Stimulated activated naive CD4-positive, alpha-beta T cell treated with Interleukin-2 at 50 U/mL for 16 hours (primary cell): ENCODE measurements at places on chromosomes 2 and 18.

- no peak for DNase-seq
These were observed 3.3 kb upstream of the WDR75 start for GRCh38 chr2:189437926-189438325.

GRCh38 chr2:122236152-122236874 lies 480.9 kb downstream of the TSN start:
- DNase-seq: no peak

DNA sequence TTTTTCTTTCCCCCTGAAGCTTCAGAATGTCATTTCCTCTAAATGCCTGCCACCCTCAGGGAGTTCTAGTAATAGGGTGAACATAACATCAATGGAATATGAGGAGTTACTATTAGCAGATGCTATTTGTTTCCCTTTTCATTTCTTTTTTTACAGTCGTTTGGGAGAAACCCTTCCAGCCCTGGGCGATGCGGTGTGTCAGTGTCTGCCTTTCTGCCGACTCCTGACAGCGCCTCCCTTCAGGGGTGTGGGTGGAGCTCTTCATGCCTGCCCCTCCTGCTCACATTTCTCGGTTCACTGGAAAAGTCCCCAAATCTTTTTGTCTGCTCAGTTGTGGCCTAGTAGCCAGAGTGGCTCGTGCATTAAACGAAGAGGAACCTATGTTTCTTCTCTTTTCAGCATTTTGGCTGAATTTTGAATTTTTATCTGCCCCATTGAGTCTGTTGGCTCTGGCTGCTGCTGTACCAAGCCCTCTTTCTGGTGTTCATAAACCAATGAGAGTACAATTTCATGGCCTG lies 72.3 kb downstream of the FMNL2 start:
- no peak for DNase-seq

- DNase-seq: peak; percentile 21
These were observed 959 bp upstream of the TUBA4B start for GRCh38 chr2:219252084-219252483.

DNA sequence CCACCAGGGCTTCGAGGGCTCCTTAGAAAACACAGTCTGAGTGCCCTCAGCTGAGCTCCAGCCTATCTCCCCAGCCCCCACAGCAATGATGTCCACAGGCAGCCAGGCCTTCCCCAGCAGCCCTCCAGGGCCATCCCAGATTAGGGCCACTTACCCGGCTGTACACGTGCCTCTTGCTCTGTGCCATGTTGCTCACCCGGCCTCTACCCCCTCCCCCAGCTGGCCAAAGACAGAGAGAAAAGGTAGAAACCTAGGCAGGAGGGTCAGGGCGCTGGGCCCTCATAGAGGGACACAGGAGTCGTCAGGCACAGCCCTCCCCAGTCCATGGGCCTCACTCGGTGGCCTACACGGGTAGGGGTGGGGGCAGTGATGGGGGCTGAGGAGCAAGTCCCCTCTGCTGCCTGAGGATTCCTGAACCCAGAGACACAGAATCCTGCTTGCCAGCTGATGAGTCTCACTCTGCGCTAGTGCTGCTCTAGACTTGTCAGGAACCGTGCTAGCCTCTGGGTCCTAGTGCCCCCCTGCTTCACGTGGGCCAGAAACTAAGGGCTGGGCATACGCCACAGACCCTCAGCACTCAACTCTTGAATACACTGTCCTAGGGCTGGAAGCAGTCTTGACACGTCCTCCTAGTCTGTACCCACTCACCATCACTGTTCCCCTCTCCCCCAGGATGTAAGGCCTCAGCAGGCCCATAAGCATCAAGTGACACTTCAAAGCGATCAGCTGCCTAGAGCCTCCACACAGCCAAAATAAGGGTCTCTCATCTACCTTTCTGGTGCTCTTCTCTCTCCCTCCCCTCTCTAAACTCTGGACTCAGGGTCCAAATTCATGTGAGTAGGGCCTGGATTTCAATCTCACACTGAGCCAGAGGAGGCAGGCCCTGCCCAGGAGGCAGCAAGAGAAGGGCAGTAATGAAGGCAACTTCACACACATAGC lies at the start of gene DCTN1:
Gene DCTN1 (minus strand): TSS at position 461 of the 939 bp plus-strand sequence. CDS start 274 bp downstream, at position 187.
- no peak for DNase-seq

DNA sequence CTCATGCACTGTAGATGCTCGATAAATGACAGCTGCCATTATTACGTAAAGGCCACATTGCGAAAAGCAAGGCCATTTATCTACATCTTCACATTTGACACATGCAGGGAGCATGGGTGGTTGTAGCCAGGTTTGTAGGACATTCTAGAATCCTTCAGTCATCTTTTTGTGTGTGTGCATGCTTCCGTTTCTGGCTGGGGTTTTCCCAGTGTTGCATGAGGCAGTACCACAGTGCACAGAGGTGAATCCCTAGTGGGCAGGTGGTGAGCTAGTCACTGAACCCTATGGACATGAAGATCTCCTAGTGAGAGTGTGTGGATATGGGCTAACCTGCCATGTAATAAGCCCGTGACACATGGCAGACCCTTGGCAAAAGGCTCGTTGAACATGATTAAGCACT lies 151.8 kb upstream of the SLC14A2 start:
- DNase-seq: no peak

DNA sequence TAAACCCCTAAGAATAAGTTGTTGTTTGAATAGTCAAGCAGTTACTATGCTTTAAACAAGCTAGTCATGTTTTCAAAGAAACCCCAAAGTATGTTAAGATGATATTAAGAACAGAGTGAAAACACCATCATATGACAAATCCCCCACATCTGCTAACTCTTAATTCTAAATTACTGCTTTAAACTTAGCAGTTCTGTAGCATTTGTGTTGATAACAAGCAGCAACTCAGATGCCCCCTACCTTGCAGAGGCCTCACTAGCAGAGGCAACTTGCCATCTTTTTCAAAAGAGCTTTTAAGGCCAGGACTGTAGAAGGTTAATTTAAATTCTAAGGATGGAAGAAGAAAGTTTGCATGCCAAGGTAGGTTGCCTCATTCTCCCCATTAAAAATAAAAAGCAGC lies 376.2 kb downstream of the SETBP1 start:
- no peak for DNase-seq

DNA sequence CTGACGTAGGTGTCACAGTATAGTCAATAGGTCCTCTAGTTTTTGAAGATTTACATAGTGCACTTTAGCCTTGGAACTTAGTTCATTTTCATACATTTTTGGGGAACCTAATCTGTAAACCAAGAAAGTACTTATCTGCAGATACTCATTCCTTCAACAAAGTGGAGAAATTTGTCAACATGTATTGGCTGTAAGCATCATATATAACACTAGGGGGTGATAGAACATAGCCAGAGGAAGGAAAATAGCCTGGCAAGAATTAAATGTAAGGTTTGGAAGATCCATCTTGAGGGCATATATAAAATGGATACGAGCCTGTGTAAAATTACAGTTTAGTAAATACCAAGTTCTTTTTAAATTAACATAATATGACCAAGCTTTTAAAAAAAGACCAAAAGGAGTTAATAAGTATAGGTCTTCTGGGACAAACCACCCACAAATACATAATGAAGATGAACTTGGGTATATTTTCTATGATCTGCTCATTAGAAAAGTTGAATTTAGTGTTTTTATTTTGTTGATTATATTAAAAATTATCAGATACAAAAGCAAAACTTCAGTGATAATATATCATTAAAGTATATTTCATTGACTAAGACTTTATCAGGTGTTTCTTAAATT lies 18.2 kb downstream of the RPL37A start:
- no peak for DNase-seq

DNA sequence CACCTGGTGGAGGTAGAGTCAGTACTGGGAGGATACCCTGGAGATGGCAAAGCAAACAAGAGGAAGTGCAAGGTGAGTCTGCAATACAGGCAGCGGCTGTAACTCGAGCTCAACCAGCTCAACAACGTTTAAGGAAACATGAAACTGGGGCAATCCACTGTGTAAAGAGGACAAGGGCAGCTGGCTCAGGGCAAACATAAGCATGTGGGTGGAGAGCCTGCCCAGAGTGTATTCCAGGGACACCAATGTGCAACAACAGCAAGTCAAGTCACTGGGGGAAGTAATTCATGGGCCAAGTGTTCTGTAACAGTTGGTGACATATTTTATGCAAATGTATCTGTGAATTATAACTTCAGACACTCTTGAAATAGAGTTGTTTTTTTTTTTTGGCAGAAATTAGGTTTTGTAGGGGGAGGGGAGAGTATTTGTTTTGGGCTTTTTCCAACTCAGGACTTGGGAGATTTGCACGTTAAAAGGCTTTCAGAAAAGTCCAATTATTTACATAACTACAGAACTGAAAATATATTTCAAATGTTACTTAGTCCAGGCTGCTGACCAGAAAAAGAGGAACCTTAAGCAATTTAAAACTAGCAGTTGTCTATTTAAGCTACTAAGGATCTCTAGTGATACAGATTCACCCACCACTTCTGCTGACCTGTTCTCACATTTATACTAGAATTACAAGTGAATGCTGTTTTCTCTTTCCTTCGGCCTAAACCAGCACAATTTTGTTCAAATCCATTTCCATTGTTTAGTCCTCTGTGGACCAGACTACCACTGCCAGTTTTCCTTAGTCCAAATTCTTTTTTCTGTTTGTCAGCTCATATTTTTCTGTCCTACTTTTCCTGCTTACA lies 18.6 kb downstream of the NRXN1 start:
- DNase-seq: no peak

DNA sequence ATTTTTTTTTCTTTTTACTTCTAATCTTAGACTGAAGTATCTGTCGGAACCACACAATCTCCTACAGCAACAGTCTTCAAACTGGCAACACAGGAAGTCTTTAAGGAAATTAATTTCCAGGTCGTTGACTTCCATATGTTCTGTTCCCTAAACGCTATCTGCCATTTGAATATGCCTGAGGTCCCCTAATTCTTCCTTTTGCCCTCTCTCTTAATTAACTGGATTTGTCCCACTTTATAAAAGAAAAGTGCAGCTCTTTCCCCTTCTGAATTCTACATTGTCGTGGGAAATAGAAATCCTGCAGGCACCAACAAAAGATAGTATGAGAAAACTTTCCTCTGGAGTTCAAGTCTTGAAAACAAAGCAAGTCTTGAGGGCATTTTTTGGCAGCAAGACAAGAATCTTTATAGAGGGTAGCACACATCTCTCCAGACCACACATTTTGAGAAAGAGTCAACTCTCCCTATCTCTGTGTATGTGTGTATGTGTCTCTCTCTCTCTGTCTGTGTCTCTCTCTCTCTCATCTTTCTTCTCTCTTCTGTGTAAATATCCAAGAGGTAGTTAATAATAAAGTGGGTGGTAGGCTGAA lies 879.8 kb downstream of the SOCS6 start:
- DNase-seq: no peak

GRCh38 chr2:10357193-10358169 lies 54.8 kb downstream of the HPCAL1 start:
- no peak for DNase-seq

- DNase-seq: no peak
These were observed 49.5 kb downstream of the TGIF1 start for GRCh38 chr18:3499501-3499900.

- no peak for DNase-seq
These were observed 22.6 kb downstream of the ANXA4 start for GRCh38 chr2:69764286-69765095.

DNA sequence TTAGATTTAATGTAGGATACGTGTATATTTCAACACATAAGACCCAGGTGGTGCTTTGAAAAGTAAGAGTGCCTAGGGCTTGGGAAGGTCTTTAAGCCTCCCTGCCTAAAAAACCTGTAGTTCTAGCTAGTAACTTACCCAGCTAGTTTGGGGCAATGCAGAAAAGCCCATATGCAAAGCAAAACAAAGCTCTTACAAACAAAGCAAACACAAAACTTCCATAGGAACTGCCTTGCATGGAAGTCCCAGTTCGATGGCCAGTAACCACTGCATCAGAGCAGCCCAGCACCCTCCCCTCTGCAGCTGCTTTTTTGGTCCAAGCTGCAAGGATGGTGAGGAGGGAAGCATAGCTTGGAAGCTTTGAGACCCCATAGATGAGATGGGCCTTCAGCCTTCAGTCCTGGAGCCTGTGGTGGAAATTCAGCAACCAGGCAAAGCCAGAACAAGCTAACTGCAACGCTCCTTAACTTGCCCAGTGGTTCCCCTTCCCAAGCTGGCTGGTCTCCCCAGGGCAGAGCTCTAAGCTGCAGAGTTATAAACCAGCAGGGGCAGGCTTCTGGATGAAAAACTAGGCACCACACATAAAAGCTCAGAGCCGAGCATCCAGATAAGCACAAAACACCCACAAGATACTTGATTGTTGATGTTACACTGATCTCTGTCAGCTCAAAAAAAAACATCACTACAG lies 16.2 kb downstream of the C2orf76 start:
- DNase-seq: no peak

- no peak for DNase-seq
These were observed 32.4 kb downstream of the WDR43 start for GRCh38 chr2:28926847-28927246.

DNA sequence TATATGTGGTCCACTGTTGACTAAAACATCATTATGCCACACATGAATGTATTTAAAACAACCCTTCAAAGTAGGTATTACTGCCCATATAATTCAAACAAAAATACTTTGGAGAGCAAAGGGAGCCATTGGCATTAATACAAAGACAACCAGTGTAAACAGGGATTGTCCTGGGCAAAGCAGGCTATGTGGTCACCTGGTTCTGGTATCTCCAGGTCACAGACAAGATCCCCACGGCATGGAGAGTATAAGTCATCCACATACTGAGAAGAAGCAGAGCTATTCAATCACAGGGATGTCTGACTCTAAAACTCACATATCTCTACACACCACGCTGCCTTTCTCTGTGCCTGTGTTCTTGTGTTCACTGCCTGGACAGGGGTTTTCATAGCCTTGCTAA lies 81.4 kb upstream of the BZW1 start:
- DNase-seq: no peak

GRCh38 chr18:10713409-10713808 lies 187.6 kb downstream of the NAPG start:
- DNase-seq: no peak

DNA sequence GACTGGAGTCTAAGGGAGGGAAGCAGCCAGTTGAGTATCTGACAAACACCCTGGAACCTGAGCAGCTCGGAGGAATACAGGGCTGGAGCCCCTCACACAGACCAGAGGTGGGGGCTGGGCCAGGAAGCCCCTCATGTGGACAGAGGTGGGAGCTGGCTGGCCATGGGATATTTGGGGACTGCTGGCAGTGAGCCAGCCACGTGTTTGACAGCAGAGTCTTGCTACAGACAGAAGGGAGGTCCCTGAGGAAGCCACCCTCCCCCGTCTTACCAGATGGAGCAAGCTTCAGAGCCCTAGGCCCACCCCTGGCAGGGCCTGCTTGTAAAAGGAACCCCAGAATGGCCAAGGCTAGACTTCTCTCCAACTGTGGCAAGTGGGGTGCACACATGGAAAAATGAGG lies 3.6 kb upstream of the MTERF4 start:
- DNase-seq: no peak

GRCh38 chr18:6120820-6121279 lies 225.5 kb upstream of the TMEM200C start:
- DNase-seq: no peak

GRCh38 chr2:7765236-7765635 lies 848.0 kb downstream of the RNF144A start:
- no peak for DNase-seq

DNA sequence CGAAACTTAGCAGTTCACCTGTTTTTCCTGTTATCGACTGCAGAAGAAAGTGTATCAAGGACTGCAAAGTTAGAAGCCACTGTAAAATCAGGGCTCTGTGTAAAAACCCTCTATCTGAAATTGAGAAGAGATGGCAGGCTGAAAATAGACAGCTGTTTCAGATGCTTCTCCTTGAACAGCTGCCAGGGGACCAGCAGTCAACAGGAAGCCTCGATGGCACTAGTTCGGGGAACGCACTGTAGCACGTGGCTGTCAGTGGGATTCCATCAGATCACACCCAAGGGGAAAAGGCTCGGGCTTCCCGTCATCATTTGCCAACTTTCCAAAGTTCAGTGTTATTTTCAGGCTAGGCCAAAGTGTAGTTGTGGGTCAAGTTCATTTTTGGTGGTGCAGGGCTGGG lies 316.9 kb downstream of the TXNL1 start:
- no peak for DNase-seq
